ENCODE measurements at places on chromosomes 12 and 14.

- no peak for DNase-seq
These were observed 22.4 kb downstream of the MAPK1IP1L start for GRCh38 chr14:55073856-55074255.

DNA sequence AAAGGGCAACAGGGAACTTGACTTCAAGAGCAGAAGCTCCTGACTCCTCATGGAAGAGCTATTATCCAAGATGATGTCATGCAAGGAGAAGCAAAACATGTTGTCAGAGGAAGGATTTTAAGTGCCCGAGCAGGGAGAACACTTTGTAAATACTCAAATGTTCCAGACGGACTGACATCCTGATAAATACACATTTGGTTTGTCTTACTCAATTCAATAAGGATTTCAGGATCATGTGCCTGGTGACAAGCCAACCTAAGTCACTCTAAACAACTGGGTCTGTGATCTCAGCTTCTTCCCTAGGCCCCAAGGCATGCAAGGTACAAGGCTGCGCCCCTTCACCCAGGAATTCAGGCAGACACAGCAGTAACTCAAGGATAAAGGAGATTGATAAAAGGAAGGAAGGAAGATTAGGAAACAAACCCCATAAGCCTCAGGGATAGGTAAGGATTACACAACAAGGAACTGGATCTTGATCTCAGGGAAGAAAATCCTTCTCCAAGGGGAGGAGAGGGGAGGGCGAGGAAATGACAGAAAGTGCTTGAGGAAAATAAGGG lies 26.8 kb upstream of the CEBPE start:
- no peak for DNase-seq

DNA sequence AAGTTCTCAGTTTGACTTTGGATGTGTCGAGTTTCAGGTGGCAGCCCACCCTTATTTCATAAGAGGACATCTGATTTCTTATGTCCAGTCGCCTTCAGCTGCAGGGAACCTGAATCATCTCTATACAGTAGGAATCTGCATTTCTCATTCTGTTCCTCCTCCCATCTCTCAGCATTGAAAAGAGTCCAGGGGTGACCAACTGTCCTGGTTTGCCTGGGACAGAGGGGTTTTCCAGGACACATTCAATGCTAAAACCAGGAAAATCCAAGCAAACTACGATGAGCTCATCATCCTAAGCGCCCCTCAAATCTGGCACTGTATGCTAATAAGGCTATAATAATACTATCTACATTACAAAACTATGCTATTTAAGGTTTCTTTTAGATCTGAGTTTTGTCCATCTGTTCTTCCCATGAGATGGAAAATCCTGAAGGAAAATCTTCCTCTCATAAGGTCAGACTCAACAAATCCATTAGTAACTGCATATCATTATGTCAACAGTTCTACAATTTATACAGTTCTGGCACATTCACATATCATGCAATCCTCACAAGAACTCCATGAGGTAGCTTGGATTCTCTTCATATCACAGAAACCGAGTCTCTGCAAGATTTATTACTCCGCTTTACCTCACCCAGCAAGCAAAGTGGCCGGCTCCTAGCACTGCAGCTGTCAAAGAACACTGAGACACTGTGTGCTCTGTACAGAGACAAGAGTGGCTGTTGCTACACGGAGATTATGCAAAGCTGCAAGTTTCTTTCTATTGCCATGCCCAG lies 15.6 kb upstream of the CALM1 start:
- DNase-seq: no peak

GRCh38 chr12:102765736-102766135 lies 151.3 kb downstream of the PAH start:
- DNase-seq: no peak

DNA sequence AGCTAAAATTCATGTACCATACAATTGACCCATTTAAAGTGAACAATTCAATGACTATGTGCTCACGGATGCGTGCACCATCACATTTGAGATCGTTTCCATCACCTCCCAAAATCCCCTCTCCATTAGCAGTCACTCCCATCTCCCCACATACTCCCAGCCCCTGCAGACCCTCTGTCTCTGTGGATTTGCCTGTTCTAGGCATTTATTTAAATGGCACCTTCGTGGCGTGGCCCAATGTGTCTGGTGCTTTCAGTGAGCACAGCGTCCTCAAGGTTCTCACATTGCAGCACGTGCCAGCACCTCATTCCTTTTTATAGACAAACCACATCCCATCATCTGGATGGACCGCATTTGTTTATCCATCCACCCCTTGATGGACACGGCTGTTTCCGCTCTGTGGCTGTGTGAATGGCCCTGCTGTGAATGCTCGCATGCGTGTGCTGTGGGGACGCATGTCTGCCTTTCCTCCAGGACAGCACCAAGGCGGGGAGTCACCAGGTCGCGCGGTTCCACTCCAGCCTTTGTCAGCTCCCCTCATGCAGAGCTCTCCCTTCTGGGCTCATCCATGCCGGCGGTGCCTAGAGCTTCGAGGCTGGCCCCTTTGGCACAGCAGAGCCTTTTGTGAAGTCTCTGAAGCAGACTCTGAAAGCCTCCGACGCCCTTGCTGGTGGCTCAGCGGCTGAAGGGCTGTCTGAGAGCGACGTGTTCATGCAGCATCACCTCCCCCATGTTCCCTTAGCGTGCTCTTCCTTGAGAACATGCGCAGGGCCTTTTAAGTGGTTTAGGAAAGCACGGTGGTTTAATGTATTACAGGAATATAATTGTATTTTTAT lies 184.4 kb downstream of the KIF26A start:
- DNase-seq: no peak

DNA sequence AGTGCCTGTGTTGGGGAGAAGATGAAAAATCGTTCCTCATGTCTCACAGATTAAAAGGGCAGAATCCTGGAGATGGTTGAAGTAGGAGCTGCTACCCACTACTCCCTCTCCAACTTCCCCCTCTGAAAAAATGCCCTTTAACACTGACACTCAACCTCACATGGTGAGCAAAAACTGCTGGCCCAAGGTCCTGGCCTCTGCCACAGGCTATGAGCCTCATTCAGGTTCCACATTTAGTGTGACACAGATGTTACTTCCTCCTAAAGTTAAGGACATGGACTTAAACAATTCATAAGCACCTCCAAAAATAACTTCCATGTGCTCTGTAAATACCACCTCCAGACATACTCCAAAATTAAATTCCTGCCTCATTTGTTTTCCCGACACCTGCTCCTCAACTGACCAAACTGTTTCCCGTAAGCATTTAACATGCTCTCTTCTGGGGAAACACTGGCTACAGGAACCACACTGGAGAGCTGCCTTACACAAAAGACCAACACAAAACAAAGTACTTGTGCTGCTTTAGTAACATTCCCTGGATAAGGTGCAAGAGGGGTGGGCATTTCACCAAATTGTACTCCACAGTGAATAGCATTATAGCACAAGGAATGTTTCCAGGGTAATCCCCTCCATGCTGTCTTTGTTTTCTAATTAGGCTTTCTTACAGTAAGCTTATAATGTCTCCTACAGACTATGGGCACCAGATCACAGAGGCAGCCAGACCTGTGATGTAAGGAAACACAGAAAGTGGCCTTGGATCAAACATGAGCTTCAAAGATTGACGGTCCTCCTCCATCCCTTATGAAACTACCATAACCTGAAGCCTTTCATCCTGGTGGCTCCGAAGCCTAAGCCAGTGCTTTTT lies 57.0 kb downstream of the PHLDA1 start:
- no peak for DNase-seq

DNA sequence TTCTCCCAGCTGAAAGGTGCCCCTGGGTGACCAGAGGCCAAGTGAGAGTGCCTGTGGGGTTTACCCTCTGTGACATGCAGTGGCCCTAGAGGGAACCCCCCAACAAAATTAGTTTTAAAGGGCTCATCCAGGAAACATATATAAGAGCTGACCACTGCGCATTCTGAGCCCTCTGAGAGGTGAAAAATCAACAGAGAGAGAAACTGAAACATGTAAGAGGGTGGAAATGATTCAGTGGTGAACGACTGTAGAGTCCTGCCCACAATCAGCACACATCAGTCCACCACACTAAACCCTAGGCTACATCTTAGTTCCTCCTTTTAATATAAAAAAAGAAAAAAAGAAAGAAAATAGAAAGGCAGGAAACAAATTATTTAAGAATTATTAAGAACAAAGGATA lies 21.0 kb upstream of the ACSM4 start:
- DNase-seq: no peak

- no peak for DNase-seq
These were observed 376.3 kb downstream of the FUT8 start for GRCh38 chr14:65788876-65789275.

DNA sequence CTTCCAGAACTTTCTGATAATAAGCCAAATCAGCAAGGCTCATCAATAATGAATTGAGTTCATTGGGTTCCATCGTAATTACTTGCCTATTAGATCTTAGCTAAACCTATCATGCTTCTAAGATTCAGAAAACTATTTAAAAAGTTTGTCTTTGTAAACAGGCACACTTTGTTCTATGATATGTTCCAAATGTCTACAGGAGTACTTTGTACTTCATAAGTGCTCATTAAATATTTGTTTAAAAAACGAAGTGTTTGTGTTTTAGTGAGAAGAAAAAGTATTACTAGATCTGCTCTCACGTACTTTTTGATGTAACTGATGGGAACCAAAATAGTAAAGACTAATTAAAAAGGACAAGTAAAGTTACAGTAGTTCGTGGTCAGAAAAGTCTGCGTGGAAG lies 172.8 kb upstream of the FLRT2 start:
- DNase-seq: no peak

DNA sequence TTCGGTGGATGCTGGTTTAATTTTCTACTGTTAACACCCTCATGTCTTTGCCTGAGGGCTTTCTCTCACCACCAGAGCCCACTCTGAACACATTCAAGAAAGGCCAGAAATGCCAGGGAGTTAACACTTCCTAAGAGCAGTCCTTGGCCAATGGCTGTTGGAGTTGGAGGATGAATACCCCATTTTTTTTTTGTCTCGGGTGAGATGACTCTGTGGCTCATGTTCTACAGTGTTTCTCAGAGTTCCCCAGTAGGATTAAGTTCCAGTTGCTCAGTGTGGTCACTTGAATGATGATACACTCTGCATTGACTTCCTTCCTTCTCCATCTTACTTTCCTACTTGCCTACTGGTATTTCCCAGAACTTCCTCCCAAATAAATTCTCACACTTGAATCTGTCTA lies 65.8 kb downstream of the FOS start:
- DNase-seq: no peak

DNA sequence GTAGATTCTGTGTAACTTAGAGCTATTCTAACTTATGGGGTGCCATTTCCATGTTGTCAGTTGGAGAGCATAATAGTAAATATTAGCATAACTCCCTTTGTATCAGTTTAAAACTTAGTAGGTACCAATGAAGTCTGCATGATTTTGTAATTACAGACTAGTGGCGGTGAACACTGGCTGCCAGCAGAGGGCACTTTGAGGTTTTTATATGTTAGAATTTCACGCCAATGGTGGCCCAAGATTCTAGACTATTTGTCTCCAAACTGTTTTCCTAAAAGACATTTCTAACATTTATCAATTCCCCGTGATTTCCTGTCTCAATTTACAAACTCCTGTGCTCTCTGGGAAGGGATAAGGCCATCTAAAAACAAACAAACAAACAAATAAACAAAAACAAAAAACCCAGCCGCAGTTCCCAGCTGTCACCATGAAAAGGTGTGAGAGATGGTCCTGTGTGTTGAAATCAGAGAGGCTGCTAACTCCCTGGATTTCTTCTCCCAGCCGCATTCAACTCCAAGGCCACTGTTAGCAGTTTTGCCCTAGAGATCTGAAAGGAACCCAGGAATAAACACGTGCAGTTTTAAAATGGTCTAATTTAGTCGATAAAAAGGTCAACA lies 57.6 kb downstream of the BRMS1L start:
- no peak for DNase-seq

DNA sequence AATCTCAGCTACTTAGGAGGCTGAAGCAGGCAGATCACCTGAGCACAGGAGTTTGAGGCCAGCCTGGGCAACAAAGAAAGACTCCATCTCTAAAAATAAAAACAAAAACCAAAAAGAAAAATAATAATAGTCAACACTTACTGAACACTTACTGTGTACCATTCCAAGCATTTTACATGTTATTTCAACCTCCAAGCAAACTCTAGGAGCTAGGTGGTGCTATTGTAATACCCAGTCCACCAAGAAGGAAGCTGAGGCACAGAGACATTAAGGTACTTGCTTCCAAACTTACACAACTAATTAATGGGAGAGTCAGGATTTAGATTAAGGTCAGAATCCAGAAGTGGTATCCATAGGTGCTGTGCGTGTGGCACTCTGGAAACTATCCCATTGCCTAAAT lies 13.7 kb upstream of the OR6J1 start:
- DNase-seq: no peak

- no peak for DNase-seq
These were observed 1104.1 kb upstream of the TMEM132C start for GRCh38 chr12:127162902-127163301.

GRCh38 chr14:89721956-89722355 lies 232.6 kb downstream of the EFCAB11 start:
- no peak for DNase-seq

- no peak for DNase-seq
These were observed 57.1 kb downstream of the NUAK1 start for GRCh38 chr12:106081606-106082005.

GRCh38 chr12:83656004-83656403 lies 969.3 kb downstream of the TMTC2 start:
- no peak for DNase-seq

DNA sequence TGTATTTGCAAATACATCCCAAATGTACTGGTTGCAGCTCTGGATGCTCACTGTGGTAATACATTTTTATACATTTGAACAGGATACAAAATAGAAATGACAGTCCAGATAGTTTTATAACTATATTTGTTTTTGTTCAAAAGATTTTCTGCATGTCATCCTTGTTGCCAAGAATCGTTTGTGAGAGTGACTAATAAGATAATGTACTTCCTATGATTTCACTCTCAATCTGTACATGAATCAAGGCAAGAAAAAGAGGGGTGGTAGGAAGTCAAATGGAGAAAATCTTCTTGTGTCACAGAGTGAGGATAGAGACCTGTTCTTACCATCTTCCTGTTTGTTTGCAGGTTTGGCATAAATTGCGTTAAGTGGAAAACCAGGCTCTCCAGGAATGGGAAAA lies 13.9 kb downstream of the ARPC3 start:
- DNase-seq: no peak

- DNase-seq: peak; percentile 33
These were observed 120.7 kb downstream of the AACS start for GRCh38 chr12:125185740-125186470.

DNA sequence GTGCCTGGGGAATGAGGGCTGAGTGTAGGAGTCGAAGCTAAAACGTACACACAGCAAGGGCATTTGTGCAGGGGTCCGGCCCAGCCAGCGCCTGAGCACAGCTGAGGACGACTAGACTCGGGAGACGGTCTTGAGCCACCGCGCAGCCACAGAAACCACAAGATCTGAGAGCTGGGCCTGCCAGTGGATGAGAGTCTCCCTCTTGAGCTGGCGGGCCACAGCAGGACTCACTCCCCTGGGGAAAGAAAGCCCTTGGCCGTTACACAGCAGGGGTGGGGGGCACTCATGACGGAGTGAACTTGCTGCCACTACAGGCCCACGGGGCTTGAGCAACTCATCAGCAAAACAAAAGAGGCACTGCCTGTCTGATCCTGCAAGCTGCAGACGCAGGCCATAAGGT lies 23.0 kb downstream of the STX2 start:
- DNase-seq: peak; percentile 52

GRCh38 chr14:65320661-65321308 lies 91.7 kb upstream of the FUT8 start:
- no peak for DNase-seq
